ENCODE measurements at places on chromosomes 13 and 19.

DNA sequence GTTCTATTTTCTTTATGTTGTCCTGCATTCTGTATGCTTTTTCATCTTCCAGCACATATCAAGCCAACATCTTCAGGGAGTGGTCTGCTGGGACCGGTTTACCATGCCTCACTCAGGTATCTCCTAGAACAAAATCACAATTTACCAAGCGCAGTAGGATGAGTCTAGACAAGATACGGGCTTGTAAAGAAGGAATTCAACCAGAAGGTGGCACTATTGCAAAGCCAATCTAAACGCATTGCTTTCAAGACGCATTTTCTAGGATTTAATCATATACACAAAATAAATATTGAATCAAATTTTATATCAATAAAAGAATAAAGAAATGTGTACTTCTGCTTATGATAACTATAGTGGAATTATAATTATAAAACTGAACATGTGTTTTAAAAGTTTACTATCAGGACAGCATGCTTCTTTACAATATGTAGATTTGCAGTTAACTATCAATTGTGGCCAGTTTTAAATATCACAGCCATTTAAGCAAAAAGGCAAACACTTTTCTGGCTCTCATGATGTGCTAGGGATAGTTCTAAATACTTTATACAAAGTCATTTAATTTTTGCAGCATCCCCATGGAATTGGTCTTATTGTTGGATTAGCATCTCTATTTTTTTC lies 16.1 kb upstream of the TPP2 start:
- peak; percentile 86 for DNase-seq

- peak; percentile 99 for DNase-seq
Observed at GRCh38 chr19:13164343-13165161, 14.3 kb downstream of the IER2 start.

GRCh38 chr19:21362291-21362690 lies 3.5 kb downstream of the ZNF738 start:
- no peak for DNase-seq

DNA sequence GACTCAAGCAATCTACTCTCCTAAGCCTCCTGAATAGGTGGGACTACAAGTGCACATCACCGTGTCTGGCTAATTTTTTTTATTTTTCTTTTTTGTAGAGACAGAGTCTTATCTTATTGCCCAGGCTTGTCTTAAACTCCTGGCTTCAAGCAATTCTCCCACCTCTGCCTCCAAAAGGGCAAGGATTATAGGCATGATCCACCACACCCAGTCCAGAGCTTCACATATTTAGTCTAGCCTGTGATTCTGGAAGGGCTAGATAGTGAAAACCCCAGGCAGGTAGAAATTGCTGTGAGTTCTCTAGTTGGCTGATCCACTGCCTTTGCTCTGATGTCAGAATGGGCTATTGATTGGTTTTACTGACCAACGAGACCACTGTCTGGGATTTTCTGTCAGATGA lies 854.6 kb upstream of the MIR17HG start:
- no peak for DNase-seq

DNA sequence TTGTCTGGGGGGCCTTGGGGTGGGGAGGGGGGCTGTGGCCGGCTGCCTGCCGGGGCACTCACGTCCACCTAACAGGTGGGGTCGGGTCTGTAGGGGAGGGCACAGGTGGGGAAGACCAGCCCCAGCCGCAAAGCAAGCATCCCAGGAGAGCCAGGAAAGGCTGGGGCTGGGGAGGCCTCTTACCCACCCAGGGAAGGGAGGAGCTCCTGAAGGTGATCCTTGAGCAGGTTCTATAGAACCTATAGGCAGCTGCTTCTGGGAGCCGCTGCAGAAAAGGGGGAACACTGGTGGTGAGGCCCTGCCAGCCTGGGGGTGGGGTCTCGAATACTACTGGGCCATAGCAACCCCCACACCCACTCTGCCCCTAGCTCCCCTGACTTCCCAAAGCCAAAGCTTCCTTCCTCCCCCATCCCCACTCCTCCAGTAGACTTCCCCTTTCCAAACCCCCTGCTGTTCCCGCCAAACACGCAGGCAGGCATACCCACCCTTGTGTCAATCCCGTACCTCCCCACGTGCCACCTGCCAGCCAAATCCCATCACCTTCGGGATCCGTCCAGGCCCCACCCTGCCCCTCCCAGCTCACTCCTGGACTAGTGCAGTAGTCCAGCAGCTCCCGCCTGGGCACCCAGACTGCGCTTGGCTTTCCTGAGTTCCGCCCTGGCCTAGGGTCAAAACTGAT lies 5.6 kb downstream of the KLF16 start:
- no peak for DNase-seq

DNA sequence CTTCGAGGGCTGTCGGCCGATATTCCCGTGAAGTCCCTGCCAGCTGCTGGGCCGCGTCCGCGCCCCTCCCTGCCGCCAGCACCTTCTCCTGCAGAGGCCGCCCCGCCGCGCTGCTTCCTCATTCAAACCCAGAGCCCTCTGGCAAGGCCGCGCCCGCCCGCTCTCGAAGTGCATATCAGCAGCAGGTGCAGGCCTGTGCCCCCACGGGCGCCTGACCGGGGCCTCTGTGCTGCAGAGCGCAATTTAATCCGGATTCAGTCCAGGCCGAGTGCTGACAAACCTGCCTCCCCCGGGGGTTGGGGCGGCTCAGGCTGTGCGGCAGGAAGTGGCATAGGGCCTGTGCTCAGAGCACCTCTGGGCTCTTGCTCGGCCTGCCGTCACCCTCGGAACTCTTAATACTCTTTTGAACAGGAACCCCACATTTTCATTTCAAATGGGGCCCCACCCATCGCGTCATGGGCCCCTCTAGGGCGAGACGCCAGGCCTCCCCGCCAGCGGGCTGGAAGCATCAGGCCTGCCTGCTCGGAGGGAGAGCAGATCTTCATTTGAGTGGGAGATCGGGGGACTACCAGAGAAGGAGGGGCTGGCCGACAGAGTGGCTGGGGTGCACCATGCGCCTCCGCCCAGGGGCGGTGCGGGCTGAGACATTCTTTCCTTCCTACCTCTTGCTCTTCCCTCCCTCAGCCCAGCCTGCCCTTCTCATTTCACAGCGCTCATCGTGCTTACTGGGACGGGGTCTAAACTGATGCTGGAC lies 125.7 kb downstream of the TNFRSF19 start:
- peak; percentile 67 for DNase-seq

GRCh38 chr13:40206241-40207000 lies 460.0 kb downstream of the FOXO1 start:
- no peak for DNase-seq

- no peak for DNase-seq
Observed at GRCh38 chr13:110138700-110139036, 168.3 kb downstream of the COL4A1 start.

DNA sequence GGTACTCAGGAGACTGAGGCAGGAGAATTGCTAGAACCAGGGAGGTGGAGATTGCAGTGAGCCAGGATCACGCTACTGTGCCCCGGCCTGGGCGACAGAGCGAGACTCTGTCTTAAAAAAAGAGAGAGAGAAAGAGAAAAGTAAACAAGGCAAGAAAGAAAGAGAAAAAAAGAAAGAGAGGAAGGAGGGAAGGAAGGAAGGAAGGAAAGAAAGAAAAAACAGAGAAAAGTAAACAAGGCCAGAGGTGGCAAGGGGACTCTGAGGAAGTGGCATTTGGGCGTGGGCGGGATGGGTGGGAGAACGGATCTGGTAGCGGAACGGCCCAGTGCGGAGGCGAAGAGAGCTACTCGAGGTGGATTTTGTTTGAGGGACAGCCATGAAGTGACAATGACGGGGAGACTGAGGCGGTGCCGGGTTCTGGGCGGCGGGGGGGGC lies 7.5 kb upstream of the ARRDC2 start:
- DNase-seq: no peak

DNA sequence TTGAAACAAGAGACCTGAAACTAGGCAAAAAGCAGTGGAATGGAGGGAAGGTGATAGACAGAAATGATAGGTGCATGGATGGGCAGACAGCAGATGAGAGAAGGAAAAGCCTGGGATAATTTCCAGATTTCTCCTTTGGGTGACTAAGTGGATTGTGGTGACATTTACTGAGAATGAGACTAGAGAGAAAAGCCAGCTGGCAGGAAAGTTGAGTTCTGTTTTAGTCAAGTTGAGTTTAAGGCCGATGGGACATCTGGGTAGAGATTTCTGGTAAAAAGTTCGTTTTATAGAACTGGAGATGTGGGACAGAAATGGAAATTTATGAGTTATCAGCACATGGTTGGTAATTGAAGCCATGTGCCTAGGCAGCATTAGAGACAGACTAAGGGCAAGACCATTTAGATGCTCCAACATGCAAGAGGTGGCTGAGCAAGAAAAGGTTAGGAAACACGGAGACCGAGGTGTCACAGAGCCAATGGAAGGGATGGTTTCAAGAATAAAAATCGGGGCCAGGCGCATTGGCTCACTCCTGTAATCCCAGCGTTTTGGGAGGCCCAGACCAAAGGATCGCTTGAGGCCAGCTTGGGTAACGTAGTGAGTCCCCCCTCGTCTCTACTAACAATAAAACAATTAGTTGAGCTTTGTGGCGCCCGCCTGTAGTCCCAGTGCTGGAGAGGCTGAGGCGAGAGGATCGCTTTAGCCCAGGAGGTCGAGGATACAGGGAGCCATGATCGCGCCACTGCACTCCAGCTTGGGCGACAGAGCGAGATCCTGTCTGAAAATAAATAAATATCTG lies 9.6 kb upstream of the DGKH start:
- no peak for DNase-seq

GRCh38 chr13:98528663-98529064 lies 48.2 kb downstream of the STK24 start:
- DNase-seq: no peak

GRCh38 chr13:109785141-109785891 lies 1.1 kb downstream of the IRS2 start:
- DNase-seq: peak; percentile 50

GRCh38 chr13:110661256-110661655 lies 44.7 kb downstream of the CARS2 start:
- no peak for DNase-seq

- peak; percentile 82 for DNase-seq
Observed at GRCh38 chr19:48964205-48965039, 687 bp upstream of the FTL start.

DNA sequence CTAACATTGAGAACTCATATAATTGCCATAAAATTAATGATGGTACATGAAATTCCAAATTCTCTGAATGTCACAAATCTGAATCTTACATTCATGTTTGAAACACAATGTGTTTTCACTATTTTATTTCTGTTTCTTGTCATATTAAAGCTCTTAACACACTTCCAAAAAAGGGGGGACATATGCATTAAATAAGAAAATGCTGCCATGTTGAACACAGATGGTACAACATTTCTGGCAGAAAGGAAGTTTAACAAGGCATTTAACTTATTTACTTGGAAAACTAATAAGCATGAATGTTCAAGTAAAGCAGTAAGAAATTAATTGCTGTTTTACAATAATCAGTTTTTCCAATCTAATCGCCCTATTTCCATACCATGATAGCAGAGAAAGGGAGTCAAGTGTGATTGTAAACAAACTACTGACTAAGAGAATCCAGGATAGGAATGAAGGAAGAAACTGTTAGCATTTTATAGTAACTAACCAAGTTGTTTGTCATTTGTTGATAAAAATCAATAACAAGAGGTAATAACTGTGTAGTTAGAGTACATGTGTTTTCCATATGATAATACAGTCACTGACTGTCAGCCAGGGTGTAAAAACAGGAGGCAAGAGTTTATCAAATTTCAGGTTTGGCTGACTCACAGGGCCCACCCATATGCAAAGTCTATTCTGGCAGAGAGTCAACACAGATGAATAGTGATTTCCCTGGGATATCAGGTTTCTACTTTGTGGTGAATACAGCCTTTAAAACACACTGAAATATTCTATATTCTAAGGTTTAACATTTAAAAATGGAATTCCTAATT lies 5.7 kb upstream of the FOXO1 start:
- peak; percentile 72 for DNase-seq

DNA sequence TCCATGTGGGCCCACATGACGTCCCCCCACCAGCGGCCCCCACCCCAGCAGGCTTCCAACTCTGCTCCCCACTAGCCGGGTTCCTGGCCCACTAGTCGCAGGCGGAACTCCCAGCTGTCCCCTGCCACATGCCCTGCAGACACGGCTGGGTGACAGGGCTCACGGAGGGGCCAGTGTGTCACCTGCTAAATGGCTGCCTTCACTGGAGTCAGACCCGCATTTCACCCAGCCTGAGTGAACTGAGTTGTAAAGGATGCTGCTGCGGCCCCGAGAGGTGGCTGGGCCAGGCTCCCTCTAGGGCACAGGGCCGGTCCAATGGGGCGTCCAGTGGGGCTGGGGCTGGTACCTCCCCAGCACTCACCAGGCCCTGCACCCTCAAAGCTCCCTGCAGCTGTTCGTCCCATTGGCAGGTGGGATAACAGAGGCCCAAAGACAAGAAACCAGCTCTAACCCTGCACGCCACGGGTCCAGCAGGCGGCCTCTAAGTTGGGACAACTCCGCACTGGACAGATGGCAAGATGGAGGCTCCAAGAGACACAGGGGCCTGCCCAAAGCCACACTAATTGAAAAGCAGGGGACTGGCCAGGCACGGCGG lies 3.2 kb downstream of the LMNB2 start:
- DNase-seq: no peak

GRCh38 chr13:110485604-110486003 lies 75.9 kb downstream of the RAB20 start:
- peak; percentile 98 for DNase-seq

DNA sequence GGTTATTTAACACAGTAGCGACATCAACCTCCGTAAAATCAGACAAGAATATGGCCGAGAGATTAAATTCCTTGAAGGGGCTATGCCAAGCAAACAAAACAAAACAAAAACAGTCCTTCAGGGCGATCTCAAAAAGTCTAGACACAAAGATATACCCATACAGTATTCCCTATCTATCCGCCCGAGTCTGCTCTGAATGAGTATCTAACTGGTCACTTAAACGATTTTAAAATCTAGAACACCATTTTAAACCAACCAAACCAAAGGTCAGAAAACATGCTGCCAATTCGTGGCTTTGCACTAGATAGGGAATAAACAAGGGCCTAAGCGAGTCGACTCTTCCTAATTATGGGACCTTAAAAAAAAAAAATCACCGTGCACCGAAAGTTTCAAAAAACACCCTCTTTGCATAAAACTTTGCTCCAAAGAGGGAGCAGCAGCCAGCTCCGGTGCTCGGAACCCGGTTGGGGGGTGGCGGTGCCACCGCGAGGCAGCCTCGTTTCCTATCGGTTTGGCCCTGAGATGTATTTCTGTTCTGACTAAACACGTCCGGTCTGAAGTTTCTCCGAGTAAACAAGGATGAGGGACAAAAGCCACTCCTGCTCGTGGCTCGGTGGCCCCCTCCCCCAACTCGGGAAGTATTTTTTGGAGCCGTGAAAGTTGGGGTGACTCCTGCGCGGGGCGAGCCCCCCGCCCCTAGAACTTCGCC lies 1.8 kb downstream of the HMGB1 start:
- no peak for DNase-seq

GRCh38 chr13:105340061-105340606 lies 1195.3 kb downstream of the EFNB2 start:
- no peak for DNase-seq

GRCh38 chr13:27622881-27623280 lies 1.2 kb downstream of the POLR1D start:
- DNase-seq: no peak

DNA sequence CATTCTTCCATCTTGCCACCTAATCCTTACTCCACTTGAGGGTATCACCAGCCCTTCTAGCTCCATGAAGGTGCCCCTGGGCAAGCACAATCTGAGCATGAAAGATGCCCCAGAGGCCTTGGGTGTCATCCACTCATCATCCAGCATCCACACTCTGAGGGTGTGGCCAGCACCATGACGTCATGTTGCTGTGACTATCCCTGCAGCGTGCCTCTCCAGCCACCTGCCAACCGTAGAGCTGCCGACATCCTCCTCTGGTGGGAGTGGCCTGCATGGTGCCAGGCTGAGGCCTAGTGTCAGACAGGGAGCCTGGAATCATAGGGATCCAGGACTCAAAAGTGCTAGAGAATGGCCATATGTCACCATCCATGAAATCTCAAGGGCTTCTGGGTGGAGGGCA lies 3.1 kb upstream of the KLK3 start:
- DNase-seq: no peak
